Colonic mucosa (tissue), 4 donors: ENCODE measurements at places on chromosomes 7 and 10.

DNA sequence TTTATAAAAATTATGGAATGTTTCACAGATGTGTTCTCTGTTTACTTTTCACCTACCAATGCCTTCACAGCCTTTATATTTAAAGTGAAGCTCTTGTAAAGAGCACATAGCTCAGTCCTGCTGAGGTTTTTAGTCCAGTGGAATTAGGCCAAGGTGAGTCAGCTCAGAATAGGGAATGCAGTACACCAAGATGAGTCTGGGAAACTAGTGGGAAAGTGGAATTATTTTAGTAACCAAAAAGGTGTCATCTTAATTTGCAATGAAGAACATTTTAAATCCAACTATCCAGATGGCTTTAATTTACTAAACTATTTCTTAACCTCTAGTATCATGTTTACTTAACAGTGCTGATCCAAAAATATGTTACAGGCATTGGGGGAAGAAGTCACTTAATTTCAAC lies 236.3 kb upstream of the CTBP2 start:
- no peak for DNase-seq

DNA sequence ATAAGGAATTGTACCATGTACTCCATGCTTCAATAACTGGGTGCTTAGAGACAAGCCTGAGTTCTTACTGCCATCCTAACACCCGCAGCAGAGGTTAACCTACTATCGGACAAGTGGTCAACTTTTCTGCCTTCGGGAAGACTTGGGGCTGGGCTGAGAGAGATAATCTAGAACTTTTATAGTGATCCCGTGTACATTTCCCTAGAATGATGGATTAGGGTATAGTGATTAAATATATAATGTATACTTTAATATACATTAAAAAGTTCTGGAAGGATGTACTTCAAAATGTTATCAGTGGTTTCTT lies 12.2 kb upstream of the HNRNPF start:
- DNase-seq, result no peak

DNA sequence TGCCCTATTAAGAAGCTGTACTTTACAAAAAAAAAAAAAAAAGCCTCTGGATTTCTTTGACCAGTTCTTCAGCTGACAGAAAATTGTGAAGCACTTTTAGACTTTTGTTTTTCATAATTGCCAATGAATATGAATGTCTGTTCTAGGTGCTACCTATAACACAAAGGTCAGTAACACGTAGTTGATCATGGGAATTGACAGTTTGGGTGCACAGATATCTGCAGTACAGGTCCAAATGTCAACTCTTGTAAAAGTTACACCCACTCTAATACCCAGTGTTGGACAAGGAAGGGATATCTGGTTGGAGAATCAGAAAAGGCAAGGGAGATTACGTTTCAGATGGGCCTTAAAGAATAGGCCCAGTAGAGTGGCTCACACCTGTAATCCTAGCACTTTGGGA lies 1.8 kb downstream of the REEP3 start:
- DNase-seq, result no peak

DNA sequence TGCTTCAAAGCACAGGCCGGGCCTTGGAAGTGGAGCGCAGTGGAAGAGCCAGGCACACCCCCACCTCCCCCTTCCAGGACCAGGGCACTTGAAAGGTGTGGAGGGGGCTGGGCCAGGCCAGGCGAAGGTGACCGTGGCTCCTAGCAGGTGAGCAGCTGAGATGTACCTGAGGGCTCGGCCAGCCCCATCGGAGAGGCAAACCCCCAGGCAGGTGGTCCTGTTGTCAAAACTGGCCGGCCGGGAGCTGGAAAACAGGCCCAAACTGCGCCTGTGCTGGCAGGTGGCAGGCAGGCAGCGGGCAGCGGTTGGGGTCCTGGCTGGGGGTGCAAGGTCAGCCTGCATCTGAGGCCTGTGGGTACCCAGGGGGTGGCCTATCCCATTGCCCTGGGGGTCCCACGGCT lies 96.4 kb upstream of the DNAAF5 start:
- DNase-seq, result no peak

- no peak for DNase-seq
These were observed 417.1 kb downstream of the SUGCT start for GRCh38 chr7:40551685-40552576.

DNA sequence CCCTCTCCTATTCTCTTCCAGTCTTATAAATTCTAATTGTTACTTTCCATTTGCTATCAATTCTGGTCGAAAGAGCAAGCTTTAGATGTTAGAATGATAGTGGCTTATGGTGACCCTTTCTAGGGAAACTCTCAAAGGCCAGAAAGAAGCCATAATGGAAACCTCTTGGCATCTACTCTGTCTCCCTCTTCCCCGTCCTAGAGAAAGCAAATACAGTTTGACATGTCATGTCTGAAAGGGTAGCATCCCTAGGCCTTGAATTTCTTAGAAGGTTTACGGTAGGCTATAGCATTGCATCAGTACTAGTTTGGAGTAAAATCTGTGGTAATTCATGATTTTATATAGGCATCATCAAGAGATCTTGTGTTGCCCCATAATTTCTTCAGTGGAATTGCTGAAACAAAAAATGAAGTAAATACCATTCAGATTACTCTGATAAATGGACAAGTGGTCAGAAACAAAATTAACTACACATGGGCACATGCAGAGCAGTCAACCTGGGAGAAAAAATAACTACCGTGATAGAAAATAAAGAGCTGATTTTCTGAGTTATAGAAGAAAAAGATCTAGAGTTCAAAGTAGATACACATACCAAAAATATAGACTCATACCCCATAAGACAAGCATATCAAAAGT lies 4.4 kb downstream of the PRKAR2B start:
- no peak for DNase-seq

DNA sequence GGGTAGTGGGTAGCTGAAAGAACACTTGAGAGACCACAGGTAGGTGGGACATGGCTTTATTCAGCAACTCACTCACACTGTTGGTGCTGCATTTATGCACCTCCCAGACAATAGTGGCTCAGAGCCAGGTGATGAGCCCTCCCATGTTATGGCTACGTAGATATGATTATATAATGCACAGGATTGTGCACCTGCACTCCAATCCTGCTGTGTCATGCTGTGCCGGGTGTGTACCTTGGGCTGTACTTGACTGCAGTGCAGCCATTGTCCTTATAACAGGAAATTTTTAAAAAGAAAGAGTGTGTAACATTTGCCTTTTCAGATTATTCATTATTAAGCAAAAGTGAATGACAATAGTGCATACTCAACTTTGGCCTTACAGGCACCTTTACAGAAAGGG lies 366.1 kb upstream of the BMPER start:
- DNase-seq, result no peak

DNA sequence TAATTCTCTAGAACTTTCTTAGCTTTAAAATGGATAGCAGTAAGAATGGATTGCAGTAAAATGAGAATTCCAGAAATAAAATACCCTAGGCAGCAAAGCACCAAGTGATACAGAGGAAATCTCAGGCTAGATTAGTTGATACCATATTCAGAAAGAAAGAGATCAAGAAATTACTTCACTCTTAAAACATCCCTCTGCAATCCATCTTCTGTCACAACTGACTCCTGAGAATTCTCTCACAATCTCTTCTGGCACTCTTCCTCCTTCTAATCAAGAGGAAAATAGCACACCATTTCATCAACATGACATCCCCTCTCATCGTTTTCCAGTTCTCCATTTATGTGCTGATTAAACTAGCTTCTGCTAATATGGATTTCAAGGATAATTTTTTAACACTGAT lies 42.2 kb upstream of the LAMB1 start:
- no peak for DNase-seq

- no peak for DNase-seq
These were observed 13.6 kb downstream of the NKX1-2 start for GRCh38 chr10:124436191-124436638.

- no peak for DNase-seq
These were observed 90.8 kb downstream of the ARMH3 start for GRCh38 chr10:101965075-101965765.

GRCh38 chr10:17904564-17904963 lies 47.2 kb upstream of the SLC39A12 start:
- DNase-seq, result no peak

GRCh38 chr10:7819121-7819460 lies 786 bp downstream of the TAF3 start:
- DNase-seq, result peak; percentile 70

- DNase-seq, result no peak
These were observed 179.9 kb upstream of the KLF14 start for GRCh38 chr7:130913639-130914553.

GRCh38 chr7:34850681-34851080 lies 186.6 kb downstream of the DPY19L1 start:
- no peak for DNase-seq

DNA sequence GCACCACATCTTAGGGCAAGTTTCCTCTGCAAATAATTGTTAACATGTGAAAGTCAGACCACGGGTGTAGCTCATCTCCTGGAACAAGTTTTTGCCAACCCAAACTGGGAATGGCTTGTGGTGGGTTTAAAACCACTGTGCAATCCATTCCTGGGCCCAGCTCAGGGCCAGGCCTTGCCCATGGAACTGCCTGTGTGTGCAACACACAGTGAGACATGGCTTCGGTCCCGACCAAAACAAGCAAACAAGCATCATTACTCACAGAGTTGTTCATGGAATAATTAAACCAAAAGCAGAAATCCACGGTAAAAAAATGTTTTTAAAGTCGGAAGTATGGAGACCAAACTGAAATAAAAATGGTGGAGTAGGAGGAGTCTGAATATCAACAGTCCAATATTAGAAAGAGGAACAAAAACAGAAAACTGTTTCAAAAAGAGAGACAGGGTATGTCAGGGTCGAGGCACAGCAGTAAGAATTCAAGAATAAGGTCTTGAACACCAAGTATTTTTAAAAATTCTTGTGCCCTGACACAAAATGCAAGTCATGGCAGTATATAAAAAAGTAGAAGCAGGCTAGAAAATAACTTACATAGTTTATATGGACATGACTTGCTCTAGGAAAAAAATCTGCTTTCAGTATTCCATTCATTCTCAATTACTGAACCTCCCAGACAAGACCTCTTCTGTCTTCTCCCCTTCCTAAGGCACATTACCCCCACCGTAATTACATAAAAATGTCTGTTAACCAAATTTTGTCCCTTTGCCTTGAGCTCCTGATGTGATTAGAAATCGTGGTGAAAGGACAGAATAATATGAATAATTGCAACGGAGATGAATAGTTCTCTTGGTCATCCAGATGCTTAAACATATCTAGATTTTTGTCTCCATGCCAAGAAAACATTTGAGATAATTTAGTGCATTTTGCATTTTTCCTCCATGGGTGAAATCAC lies 88.4 kb downstream of the FAS start:
- DNase-seq, result no peak

GRCh38 chr10:514137-514671 lies 175.3 kb downstream of the DIP2C start:
- no peak for DNase-seq

DNA sequence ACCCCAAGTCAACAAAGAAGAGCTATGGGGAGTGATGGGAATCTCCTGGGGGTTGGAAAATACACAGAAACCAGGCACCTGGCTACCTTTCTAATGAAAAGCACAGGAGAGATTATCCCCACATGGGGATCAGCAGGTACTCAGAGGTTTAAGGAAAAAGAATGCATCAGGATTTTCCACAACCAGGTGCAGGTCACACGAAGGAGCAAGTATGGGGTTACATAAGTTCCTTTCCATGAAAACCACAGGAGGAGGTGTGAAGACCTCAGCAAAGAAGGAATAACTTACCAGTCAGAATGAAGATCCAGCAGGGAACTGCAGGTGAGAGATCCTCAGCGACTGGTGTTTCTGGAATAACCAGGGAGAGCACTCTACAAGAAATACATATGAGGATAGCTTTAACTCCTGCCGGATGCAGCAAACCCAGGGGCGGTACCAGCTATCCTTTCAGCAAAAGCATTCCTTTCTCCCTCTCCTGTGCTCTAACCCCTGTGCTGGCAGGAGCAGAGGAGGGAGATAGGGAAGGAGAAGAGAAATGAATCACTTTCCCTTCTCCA lies 116.7 kb upstream of the TMEM106B start:
- no peak for DNase-seq

- DNase-seq, result no peak
These were observed 83.1 kb downstream of the PRPF18 start for GRCh38 chr10:13669901-13670300.

DNA sequence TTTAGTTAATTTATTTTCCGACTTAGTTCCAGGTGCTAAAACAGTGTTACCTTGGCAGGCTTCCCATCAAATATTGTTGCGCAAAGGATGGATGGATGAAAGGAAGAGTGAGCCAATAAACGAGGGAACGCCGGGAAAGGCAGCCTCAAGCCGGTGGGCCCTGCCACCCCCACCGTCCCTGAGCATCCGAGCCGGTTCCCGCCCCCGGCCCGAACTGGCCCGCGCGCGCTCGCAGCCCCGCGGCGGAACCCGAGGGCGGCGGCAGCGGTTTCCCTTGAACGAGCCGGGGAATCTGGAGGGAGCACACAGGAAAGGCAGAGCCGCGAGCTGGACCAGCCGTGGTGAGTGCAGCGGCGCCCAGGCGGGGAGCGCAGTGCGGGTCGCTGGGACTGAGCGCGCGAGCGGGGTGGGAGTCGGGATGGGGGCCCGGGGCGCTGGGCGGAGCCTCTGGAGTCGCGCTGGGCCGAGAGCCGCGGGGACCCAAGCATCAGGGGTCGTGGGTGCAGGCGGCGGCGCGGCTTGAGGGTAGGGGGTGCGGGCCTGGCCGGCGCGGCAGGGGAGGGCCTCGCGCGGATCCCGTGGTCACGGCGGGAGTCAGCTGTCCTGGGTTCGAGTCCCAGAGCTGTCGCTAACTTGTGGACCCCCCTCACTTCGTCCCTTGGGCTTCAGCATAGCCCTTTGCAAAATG lies at the start of gene AGK:
TSS of gene AGK (plus strand) at position 317 of the 688 bp plus-strand sequence. CDS start 4,057 bp downstream, outside the sequence.
- DNase-seq, result peak; percentile 73

DNA sequence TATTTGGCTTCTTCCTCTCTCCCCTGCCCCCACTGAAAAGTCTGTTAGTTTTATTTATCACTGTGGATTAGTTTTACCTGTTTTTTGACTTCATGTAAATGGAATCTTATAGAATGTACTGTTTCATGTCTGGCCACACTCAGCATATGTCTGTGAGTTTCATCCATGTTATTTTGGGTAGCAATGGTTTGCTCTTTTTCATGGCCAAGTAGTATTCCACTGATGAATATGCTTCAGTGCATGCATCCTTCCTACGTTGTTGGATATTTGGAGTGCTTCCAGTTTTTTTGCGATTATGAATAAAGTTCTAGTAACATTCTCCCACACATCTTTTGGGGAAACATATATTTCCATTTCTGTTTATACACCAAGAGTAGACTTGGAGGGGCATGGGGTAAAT lies 19.1 kb downstream of the TCF7L2 start:
- DNase-seq, result no peak

DNA sequence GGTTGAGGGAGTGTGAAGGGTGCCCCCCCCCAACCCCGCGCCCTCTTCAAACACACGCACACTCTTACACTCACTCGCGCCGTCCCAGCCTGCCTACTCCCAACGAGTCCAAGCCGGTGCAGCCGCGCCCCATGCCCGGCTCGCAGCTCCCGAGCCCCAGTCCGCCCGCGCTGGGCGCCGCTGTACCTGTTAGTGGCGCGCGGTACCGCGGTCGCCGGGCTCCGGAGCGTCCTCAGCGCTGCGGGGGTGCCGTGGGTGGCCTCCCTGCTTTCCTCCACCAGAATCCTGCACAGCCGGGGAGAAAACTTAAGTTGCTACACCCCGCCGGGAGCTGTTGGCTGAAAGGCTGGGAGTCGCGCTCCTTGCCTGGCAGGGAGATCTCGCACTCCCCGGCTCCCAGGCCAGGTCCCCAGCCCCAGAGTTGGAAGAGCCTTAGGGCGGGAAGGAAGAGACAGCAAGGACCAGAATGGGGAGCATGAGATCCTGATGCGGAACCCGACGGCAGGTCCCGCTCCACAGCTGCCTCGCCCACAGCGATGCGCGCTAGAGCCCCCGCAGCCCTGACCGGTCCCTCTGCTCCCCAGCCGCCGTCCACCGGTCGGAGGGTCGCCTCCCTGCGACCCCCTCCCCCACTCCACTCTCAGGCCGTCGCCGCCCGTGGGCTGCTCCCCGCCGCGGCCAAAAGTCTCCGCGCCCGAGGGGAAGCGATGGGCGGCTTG lies 863 bp downstream of the ST8SIA6 start:
- peak; percentile 61 for DNase-seq
